CD4-positive, alpha-beta memory T cell (primary cell): ENCODE measurements at places on chromosomes 2 and 18. TPM values are rescaled to one million over a fixed set of nuclear protein-coding genes. Genes with fewer than 3 reads are reported as not detected.

DNA sequence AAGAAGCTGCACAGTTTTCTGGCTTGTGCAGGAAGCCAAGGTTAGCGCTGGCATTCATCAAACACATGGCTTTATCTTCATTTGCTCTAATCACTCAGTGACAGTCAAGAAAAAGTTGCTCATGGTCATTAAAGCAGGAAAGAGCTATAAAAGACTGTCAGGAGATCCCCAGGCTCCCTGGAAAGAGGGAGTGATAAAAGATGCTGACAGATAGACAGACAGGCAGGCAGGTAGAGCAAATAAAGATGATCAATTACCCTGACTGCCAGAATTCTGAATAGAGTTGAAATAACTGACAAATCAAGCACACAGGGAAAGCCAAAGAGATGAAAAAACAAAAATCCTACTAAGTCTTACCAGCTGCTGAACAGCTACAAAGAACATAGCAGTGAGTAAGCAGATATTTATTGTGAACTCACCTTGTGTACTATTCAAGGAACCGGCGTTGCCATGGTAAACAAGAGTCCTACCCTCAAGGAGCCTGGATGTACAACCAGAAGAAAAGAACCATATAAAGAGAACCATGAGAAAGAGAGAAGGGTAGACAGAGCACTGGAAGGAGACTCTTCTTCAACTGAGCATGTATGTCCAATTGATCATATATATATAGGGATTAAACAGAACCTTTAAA is 68.0 kb downstream of the RNF152 start:
- no peak for DNase-seq

- DNase-seq = no peak
Observed at GRCh38 chr2:206422493-206422892, 20.8 kb upstream of the ADAM23 start.

- no peak for DNase-seq
Observed at GRCh38 chr2:63497576-63497975, 90.7 kb downstream of the WDPCP start.

DNAH7 gene
- not detected for polyA plus RNA-seq

MTX2 gene
- polyA plus RNA-seq = 24.6 TPM

- no peak for DNase-seq
Observed at GRCh38 chr2:11657195-11657594, 12.8 kb downstream of the NTSR2 start.

GRCh38 chr18:35642802-35643201 is 61.3 kb downstream of the GALNT1 start:
- DNase-seq = no peak

HOXD9 gene
- polyA plus RNA-seq = not detected

GAREM2 gene
- polyA plus RNA-seq = 2.3 TPM

CHN1 gene
- polyA plus RNA-seq = 14.1 TPM

PAIP2B gene
- 1.7 TPM for polyA plus RNA-seq
